ENCODE measurements at places on chromosomes 3 and 15.

- no peak for DNase-seq
Measured at GRCh38 chr15:83904107-83905040, 250.5 kb downstream of the ADAMTSL3 start.

DNA sequence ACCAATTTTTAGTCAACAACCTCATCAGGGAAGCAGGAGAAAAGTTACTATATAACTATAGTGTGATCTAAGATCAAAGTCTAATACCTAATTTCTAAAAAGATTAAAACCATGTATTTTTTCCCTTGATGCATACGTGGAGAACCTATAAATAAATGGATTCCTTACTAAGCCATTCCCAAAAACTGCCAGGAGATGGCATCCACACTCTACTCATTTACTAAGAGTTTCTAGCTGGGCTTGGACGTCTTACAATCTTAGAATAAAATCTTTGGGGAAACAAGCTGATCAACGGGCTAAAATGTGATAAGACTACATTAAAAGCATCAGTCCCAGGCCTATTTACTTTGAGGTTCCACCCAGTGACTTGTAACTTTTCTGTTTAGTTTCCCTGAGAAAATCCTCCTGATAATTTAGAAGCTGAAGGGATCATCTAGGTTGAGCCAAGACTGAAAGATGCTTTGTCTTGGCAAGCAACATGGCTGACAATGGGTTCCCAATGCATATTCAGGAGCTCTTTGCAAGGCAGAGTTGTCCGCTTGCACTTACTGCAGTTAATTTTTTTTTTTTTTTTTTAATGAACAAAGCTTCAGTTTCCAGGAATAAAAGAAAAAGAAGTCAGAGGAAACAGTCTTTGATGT lies 85.5 kb upstream of the FGF12 start:
- DNase-seq: no peak

DNA sequence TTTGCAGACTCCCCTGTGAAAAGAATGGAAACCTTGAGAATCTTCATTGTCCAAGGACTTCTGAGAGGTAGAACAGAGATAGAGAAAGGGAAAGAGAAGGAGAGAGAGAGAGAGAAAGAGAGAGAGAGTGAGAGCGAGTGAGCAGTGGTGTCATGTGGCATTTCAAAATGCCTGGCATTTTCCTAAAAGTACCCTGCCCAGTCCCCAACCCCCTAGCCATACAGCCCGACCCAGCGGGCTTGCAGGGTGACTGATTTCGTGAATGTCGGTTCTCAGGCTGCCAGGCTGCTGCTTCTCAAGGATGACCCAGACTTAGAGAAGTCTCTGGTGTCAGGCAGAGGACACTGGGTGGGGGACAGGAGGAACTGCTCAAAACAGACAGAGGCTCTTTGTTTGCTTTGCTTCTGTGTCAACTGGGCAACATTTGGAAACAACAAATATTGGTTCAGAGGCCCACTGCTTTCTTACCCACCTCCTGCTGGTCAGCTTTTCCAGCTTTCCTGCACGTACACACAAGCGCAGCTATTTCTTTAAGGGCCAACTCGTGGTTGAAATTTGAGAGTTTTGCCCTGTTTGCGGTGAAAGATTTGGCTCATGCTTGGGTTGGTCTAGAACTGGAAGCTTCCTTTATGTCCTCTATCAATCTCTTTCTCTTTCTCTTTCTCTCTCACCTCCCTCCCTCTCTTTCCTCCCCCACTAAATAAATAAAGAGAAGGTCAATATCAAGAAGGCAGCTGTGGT lies 3.7 kb upstream of the TF start:
- no peak for DNase-seq

GRCh38 chr3:124985349-124985748 lies 50.8 kb upstream of the MUC13 start:
- DNase-seq: no peak

DNA sequence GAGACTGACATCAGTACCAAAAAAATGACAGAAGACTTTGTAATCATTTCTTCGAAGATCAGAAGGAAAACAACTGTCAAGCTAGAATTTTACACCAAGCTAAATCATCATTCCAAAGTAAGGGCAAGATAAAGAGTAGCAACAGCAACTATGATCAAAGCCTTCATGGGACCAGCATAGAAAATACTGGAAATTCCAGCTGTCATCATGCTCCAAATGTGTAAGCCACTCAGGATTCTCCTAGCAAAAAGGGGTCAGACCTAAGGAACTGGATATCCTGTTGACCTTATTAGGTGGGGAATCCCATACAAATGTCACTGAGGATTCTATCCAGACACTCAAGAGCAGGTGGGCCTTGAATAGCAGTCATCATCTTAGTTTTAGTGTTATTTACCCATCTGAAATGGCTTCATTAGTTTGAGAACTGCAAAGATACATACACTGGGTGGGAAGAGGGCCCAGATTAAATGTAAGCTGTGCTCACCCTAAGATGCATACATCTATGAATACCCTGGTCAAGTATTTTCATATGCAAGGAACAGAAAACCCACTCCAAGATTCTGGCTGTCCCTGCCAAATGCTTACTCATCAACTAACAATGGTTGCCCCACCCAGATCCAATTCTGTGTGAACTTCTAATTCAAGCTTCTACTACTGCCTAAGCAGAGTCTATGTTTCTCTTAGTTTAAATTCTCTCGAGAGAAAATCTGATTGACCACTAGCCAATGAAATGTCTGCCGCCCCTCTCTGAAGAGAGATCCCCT lies 33.5 kb downstream of the CLDN18 start:
- DNase-seq: no peak

- DNase-seq: no peak
Measured at GRCh38 chr3:138338811-138339210, 9.2 kb upstream of the NME9 start.

DNA sequence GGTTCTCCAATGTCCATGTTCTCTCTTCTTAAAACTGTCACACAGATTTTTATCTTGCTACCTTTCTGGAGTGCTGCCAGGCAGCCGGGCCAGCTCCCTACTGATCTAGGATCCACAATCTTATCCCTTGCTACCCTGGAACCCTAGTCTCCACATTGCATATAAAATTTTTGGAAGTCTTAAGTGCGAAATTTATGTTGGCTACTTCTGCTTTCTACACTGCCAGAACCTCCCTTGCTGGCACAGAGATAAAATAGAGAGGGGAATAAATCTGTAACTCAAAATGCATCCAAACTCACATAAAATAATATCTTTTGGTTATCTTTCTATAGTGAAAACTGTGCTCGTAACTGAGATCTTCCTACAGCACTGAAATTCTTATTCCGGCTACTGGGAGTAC lies 182.6 kb downstream of the ZPLD1 start:
- no peak for DNase-seq

- no peak for DNase-seq
Measured at GRCh38 chr15:70192041-70192440, 94.3 kb upstream of the TLE3 start.

GRCh38 chr3:50675179-50676030 lies 678 bp downstream of the DOCK3 start:
- peak; percentile 47 for DNase-seq

- no peak for DNase-seq
Measured at GRCh38 chr15:94042180-94042928, 189.0 kb upstream of the MCTP2 start.

DNA sequence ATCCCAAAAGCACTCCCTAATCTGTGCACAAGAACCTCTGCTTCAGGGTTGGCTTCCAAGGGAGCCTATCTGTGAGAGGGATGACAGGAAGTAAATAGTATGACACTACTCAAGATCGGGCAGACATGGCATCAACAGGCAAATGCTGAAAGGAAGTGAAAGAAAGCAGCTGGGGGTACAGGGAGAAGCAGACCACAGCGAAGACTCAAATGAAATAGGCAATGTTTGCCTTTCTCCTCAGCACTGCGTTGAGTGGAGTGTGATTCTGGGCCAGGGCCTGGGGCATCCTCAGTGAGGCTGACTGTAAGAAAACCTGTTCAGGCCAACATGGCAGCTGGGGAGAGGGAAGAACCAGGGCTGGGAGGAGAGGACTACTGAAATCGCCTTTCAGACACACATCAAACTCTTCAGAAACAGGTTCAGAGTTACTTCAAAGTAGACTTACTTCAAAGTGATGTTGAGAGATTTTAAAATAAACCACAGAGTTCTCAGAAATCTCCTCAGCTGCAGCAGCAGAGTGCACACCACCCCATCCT lies 96.6 kb downstream of the SLC9A9 start:
- no peak for DNase-seq

DNA sequence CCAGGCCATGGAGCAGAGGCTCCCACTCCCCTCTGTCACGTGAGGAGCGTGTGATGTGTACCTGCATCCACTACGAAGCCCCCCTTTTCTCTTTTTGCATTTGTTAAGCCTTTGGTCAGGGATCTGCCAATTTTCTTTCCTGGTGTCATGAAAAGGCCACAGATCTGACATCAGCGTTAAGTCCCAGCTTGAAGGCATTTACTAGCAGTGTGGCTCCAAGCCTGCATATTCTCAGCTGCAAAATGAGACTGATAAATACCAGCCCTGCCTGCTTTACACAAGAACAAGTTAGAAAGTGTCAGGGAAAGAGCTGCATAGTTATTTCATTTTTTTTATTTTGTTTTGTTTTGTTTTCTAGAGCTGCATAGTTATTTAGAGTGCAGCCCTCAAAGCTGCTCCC lies 2.3 kb upstream of the ANKRD63 start:
- no peak for DNase-seq

DNA sequence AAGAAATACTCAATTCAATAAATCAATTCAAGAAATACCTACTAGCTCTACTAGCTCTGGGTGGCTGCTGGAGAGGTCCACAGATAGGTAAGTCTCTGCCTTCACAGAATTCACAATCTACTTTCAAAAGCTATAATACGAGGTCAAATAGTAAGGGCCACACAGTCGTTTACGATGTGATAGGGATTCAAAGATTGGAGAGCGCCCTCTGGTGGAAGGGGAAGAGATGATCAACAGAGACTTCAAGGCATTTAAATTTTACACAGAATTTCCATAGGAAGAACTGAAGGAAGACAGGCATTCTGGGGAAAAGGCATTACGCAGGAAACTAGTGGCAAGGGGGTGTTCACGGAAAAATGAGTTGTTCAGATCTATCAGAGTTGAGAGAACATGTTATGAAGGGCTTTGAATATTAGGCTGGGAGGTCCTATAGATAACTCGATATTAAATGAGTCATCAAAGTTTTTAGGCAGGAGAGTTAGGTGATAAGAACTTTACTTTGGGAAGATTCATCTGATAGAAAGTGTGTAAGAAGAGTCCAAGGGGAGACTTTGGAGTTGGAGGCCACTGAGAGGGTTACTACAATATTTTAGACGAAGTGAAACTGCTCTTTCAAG lies 128.8 kb downstream of the FRMD5 start:
- DNase-seq: peak; percentile 53

GRCh38 chr3:55292360-55292759 lies 194.7 kb downstream of the WNT5A start:
- DNase-seq: no peak

DNA sequence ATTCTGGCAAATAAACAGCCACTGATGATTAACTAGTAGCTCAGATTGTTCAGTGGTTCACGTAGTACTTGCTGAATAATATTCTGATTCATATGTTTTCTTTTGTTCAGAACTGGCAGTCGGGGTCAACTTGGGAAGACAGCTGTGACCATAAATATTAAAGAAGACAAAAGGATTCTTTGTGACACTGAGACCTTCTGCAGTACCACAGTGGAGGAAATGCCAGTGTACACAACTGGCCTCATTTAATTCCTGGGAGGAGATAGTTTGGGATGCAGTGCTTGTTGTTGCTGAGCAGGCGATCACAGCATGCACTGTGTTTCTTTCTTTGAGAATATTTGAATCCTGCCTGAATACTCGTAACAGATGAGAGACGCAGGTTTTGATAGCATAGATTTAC lies 26.7 kb upstream of the MCF2L2 start:
- DNase-seq: no peak

- no peak for DNase-seq
Measured at GRCh38 chr3:160448845-160449635, 546 bp downstream of the TRIM59 start.

GRCh38 chr3:57230006-57230405 lies 2.5 kb downstream of the APPL1 start:
- no peak for DNase-seq

DNA sequence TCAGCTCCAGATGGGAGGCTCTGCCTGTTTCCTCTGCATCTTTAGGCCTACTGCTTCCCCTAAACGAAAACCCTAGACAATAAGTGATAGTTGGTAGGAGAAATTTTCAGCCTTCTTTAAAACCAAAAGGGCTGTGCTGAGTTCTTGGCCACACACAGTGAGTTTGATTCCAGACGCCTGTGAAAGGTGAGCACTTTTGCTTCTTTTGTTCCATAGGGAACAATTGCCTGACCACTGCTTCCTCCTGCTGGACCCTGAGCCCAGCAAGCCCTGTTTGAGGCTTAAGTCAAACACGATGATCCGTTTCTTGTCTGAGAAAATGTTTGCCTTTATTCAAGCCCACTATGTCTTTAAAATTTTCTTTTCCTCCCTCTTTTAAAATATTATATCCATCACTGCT lies 493.9 kb downstream of the ZIC1 start:
- DNase-seq: no peak

DNA sequence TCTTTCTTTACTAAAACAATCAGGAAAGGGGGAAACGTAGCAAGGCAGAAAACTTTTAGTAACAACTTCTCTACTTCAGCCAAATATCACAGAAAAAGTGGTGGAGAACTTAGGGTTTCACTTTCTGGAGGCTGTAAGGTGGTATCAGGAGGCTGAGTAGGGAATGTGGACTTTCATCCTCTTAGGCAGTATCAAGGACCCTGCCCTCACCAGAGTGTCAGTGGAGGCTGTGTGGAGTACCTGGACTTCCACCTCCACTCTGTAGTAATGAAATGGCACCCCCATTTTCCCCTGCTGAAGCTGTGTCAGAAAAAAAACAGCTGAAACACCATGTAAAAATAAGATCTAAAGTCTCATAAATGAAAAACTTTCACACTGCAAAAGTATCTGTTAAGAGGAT lies 11.2 kb upstream of the HHLA2 start:
- no peak for DNase-seq

GRCh38 chr3:50323614-50324199 lies 1.2 kb upstream of the HYAL2 start:
- DNase-seq: no peak

DNA sequence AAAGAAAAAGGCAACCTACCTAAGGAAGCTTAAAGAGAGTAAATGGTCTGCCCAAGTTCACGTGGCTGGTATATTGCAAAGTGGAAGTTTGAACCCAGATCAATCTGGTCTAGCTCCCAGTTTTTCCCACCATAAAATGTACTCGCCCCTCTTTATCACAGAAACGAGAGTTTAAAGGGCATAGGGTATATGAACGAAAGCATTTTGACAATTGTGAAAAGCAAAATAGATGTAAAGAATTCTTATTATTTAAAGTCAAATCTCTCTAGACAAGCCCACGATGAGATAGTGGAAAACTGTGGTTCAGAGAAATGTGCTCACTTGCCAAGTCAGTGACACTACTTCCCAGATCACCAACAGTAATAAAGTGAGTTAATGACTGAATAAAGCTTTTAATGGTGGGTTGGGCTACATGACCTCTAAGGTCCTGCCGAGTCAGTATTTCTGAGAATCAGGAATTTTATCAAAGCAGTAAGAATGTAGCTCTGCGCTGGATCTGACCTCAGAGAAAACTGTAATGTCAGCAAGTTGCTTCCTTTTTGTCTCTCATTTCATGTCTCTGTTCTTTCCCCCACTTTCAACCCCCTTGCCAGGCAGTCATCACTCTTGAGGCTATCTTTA lies 23.3 kb upstream of the NEO1 start:
- no peak for DNase-seq

GRCh38 chr3:124927574-124928045 lies 6.9 kb downstream of the MUC13 start:
- no peak for DNase-seq

Data from stimulated activated CD4-positive, alpha-beta T cell treated with anti-CD3 and anti-CD28 coated beads, Interleukin-1b, Interleukin-23, amount 100 ng/mL, for 24 hours (primary cell).